ENCODE measurements at places on chromosomes 2 and 18.
A peak's percentile ranks its signal among the peaks of the same experiment; 100 is the strongest.

DNA sequence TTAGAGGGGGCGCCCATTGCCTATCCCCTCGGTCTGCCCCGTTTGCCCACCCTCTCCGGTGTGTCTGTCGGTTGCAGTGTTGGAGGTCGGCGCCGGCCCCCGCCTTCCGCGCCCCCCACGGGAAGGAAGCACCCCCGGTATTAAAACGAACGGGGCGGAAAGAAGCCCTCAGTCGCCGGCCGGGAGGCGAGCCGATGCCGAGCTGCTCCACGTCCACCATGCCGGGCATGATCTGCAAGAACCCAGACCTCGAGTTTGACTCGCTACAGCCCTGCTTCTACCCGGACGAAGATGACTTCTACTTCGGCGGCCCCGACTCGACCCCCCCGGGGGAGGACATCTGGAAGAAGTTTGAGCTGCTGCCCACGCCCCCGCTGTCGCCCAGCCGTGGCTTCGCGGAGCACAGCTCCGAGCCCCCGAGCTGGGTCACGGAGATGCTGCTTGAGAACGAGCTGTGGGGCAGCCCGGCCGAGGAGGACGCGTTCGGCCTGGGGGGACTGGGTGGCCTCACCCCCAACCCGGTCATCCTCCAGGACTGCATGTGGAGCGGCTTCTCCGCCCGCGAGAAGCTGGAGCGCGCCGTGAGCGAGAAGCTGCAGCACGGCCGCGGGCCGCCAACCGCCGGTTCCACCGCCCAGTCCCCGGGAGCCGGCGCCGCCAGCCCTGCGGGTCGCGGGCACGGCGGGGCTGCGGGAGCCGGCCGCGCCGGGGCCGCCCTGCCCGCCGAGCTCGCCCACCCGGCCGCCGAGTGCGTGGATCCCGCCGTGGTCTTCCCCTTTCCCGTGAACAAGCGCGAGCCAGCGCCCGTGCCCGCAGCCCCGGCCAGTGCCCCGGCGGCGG lies 1.7 kb downstream of the MYCN start:
- DNase-seq, result peak; percentile 49

DNA sequence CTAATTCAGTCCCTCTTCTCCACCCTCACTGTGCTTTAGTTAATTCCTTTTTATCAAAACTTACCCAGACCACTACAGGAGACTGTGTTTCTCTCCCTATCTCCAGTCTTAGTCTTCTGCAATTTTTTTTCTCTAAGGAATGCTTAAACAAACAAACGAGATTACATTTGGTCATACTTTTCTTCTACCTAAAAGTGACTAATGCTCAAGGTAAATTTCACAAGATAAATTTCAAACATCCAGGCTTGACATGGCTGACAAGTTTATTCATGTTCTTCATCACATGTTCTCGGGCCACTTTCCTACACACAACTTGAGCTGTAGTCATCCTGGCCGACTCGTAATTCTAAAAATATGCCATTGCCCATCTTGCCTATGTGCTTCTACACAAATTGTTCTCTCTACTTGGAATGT lies 23.2 kb upstream of the ACSL3 start:
- no peak for DNase-seq

DNA sequence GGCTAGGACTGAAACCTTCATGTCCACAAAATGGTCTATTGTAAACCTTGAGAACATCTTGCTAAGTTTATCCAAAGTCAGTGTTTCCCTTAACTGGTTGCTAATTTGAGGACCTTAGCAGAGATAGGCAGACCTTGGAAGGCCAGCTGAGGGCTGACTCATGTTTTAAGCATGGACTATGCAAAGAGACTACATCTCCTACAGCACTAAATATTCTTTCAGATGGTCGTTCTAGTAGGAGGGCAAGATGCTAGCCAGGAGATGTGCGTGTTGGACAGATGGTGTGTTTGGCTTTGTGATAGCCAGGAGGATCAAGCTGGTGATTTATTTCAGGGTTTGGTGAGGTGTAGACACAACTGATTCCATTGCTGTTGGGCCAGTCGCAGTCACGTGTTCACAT lies 75.8 kb downstream of the NRP2 start:
- DNase-seq, result no peak

GRCh38 chr18:42229211-42230210 lies 274.5 kb downstream of the PIK3C3 start:
- DNase-seq, result no peak
